ENCODE measurements at places on chromosomes 4 and X.

- no peak for DNase-seq
Observed at GRCh38 chrX:121456315-121456714, 408.9 kb downstream of the GLUD2 start.

DNA sequence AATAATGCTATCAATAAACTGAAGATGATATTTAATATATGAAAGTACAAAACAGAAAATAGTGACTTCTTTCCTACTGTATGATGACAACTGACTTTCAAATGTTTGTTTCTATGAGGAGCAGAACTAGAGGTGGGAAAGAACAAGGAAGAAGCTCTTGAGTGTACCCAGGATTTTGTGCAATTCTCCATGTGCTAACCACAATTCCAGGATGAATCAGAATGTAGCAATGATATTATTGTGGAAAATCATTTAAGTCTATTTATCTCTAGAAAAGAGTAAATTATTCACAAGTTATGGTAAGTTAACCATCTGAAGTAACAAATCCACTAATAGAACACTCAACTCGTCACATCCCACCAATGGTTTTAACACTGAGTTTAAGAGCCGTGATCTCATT lies 324.1 kb upstream of the EMCN start:
- no peak for DNase-seq

DNA sequence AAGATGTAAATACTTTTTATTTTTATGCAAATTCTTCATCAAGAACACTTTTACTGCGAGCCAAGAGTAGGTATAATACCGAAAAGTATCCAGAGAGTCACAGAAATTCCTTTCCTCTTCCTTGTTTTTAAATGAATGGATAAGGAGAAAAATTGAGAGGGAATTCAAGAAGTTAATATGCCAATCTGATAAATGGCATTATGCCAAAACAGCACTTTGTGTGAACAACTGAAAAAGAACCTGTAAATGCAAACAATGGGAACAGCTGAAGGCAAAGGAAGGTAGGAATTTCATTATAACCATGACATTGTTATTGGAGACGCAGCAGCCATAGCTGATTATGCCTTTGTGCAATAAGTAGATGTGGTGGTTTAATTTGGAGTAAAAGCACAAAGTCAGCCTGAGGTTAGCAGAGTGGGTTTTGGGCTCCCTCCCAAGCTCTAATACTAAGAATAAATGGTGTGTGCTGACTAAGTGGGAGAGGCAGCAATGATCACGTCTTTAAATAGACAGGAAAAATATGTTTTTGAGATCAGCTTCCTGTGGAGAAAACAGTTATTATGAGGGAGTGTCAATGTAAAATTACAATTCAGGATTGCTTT lies 209.8 kb upstream of the NDST4 start:
- DNase-seq = no peak

DNA sequence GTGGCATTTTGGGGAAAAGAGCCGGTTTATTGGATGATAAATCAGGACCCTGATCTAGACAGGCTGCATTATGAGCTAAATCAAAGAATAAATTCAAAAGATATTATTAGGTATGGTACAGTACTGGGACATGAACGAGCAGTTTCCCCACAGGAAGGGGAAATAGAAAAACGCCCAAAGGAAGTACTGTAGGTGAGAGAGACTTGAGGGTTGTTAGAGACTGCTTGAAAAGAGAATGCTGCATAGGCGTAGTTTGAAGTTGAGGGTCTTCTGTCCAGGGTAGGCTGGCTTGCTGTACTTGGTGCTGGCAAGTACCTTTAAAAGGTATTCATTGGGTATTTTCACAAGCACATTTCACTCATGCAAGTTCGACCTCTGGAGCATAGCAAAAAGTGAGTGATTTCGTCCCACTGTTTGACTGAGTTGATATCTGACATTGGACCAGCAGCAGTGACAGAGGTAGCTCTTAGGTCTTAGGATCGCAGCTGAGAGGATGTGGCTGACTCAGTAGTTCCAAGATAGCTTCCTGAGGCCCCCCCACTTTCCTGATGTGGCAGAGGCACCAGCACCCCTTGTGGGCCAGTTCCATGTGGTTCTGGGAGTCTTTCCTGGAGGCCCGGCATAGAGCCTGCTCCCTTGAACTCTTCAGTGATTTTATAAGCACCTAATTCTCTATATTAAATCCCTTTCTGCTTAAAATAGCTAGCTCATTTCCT lies 64.3 kb downstream of the TMEM131L start:
- peak; percentile 26 for DNase-seq

DNA sequence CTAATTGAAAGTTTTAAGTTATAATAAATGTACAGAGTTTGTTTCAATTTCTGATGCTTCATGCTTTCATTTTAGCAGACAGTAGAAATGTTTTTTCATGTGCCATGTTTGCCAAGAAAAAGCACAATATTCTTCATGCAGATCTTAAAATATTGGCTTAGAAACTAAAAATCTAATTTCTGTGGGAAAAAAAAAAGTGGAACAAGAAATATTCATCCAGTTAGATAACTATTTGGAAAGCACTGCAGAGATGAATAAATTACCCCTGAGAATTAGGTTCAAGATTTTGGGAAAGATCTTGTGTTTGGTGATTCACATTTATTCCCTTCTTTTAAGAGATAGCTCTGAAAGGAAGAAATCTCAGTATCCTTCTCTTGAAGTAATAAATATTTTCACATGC lies 912.5 kb downstream of the C4orf33 start:
- DNase-seq = no peak

GRCh38 chrX:10656214-10656613 lies 35.8 kb upstream of the MID1 start:
- no peak for DNase-seq

DNA sequence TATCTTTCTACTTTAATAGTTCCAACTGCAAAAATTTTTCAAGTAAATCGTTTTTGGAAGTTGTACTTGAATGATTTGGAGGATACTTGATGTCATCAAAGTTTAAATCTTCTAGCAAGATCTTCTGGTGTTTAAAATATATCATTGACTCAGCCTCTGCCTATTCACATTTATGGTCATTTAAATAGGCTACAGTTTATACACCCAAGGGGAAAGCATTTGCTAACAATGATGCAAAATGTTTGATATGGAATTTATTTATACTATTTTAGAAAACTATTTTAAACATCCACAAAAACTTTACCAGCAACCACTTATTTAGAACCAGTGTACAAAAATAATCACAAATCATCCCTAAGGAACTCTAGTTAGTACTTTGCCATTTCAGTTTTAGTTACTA lies 123.3 kb upstream of the STIM2 start:
- DNase-seq = no peak

GRCh38 chr4:80189956-80190677 lies 7.2 kb upstream of the PRDM8 start:
- DNase-seq = no peak

GRCh38 chrX:85993539-85994197 lies 53.7 kb downstream of the CHM start:
- no peak for DNase-seq

- DNase-seq = no peak
Observed at GRCh38 chr4:98166025-98166730, 22.9 kb upstream of the STPG2 start.

GRCh38 chr4:86683983-86684382 lies 89.9 kb downstream of the PTPN13 start:
- no peak for DNase-seq

DNA sequence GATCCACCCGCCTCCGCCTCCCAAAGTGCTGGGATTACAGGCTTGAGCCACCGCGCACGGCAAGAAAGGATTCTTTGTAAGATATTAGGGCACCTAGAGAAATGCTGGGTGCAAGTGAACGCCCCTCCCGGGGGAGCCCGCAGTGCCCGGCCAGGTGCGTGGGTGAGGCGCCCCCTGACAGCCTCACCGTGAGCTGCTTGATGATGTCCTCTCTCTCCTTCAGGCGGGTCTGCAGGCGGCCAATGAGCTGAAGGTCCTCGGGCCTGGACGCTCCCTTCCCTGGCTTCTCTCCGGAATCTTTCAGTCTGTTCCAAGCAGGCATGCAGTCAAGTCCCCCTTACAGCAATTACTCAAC lies 21.9 kb downstream of the MED28 start:
- DNase-seq = no peak

GRCh38 chr4:118825799-118826198 lies 10.1 kb downstream of the SEC24D start:
- DNase-seq = no peak

GRCh38 chrX:134194915-134195314 lies 42.1 kb upstream of the CCDC160 start:
- DNase-seq = no peak

- no peak for DNase-seq
Observed at GRCh38 chr4:172692701-172693100, 475.9 kb upstream of the GALNT7 start.

DNA sequence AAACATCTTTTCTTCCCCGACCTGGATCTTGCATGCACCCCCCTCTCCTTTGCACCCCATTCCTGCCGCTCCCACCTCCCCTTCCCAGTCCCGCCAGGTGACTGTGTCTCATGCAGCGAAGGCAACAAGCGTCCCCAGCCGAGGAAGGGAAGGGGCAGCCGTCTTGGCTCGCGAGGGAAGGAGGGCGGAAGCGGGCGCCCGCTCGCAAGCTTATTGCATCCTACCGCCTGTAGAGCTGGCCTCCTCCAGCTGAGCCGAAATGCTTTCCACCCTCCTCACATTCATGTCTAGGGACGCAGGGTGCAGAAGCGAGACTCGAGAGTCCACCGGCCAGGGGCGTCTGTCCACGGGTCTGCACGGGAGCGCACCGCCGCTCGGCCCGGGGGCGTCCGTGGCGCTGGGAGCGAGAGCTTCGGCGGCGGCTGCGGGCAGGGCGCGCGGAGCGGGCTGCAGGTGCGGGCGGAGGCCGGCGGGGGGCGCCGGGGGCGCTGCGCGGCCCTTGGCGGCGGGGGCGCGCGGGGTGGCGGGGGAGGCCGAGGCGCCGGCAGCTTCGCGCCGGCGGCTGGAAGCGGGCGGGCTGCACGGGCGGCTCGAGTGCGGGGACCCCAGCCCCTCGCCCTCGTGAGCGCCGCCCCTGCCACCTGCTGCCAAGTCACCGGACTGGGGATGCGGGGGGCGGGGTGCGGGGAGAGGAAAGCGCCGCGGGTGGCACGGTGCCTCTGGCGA lies at the start of gene KCNIP4:
TSS of gene KCNIP4 (minus strand) at position 426 of the 726 bp plus-strand sequence.
- DNase-seq = no peak

DNA sequence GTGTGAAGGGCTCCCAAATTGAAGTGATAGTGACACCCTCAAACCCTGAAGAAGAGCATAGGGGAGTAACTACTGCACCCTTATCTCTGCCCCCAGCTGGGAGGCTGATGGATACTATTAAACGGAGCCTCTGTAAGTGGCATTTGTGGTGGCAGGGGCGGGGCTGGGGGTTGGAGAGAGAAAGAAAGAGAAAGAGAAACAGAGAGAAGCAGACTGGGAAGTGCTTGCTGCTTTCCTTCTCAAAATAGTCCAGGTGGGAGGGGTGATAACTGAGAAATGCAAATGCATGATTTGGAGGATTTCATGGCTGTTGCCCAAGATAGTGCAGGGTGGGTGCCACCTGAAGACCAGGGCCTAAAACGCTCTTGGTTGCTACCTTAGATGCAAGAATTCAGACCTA lies 253.5 kb upstream of the GATB start:
- no peak for DNase-seq

DNA sequence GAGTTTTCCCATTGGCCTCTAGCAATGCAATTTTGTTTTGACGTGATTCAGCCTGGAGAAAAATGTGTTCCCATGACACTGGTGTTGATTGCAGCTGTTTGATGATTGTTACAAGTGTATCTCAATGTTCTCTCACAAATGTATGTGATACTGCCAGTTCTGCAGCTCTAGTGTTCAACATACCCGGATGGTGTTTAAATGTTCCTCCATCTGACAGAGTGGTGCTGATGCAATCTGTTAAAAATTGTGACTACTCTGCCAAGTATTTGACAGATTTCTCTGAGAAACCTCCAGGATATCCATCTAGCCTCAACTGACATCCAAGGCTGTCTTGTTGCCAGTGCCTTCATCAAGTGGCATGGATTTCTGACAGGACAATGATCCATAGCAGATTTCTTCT lies 657.2 kb upstream of the DIAPH2 start:
- no peak for DNase-seq

Data from activated CD4-positive, alpha-beta T cell treated with anti-CD3 and anti-CD28 coated beads for 1 hour (primary cell).